ENCODE measurements at places on chromosomes 5 and 9.

- DNase-seq: no peak
Observed at GRCh38 chr5:113922343-113922742, 408.8 kb downstream of the YTHDC2 start.

DNA sequence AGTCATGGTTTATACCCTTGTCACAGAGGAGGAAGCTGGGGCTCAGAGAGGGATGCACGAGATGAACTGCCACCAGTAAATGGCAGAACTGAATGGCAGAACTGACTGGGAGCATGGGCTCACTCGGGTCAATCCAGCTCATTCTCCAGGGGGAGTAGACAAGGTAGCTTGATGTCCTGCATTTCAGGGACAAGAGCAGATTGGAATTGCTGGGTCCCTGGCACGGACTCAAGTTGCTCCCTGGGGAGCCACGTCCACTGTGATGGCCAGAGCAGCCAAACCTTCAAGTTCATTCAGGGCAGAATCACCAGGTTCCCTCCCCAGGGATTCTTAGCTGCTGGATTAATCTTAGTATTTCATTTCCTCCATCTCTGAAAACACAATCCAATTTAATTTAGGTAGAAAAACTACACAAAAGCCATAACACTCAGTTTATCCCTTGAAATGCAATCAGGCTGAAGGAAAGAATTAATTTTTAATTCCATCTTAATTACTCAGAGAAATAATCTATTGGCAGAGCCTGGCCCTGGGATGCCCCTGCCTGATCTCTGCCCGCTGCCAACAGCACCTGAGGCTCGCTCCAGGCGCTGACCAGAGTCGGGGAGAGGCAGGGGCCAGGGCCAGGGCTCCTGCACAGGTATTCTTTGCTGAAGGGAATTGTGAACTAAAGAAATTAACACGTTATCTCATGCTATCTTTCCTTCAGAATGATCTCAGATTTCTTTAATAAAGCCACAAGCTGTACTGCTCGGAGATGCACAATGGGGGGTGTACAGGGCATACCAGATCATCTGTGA, 42.0 kb upstream of the UNC5A start:
- DNase-seq: no peak

GRCh38 chr9:72772661-72773060, 180.2 kb downstream of the ALDH1A1 start:
- DNase-seq: no peak

GRCh38 chr5:132055441-132055807, 5.0 kb upstream of the IL3 start:
- DNase-seq: no peak

GRCh38 chr9:125889476-125890419, 142.6 kb downstream of the PBX3 start:
- peak; percentile 21 for DNase-seq

GRCh38 chr5:149622466-149622865, 41.2 kb downstream of the ARHGEF37 start:
- DNase-seq: no peak

DNA sequence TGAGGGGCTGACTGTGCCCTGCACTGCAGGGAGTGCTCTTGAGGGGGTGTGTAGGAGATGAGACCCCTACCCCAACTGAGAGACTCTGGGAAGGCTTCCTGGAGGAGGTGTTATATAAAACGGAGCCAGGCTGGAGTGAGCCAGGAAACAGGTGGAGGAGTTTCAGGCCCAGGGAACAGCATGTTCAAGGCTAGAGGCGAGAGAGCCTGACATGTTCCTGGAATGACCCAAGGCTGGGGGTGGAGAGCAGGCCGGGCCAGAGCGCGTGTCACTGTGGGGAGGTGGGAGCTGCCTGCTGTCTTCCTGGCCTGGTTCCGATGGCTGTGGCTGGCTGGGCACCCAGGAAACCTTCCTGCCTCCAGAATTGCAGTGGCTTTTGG, 48.7 kb downstream of the RXRA start:
- no peak for DNase-seq

DNA sequence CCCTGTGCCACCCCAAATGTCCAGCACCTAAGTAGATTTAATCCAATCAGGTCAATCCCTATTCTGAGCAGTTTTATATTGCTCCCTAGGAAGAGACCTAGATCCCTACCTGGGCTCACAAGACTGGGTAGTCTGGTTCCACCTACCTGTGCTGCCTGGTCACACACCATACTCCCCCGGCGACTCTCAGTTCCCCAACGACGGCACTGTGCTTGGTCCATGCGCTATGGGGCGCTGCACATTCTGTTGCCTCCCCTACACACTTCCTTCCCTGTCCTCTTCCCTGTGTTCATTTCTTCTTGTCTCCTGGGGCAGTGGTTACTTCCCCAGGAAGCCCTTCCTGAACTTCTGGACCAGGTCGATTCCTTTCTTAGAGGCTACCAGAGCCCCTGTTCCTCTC, 109.9 kb upstream of the IL12B start:
- DNase-seq: no peak

DNA sequence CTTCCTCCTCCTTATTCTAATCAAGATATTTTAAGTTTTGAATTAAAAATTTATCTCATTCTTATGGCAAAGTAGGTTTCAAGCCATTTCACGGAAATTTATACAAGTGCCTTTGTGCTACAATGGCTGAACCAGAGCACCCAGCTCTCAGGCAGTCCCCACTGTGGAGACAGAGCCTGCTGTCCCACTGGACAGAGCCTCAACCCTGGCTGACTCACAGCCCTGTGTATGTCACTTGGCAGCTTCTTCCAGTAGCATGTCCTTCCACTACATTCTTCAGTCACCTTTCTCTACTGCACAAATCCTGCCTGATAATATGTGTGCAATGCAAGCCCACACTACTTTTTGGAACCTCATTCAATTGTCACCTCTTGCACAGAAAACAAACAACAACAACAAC, 253.1 kb downstream of the PDE4D start:
- no peak for DNase-seq

GRCh38 chr9:98083061-98083501, 26.5 kb downstream of the NANS start:
- DNase-seq: no peak

DNA sequence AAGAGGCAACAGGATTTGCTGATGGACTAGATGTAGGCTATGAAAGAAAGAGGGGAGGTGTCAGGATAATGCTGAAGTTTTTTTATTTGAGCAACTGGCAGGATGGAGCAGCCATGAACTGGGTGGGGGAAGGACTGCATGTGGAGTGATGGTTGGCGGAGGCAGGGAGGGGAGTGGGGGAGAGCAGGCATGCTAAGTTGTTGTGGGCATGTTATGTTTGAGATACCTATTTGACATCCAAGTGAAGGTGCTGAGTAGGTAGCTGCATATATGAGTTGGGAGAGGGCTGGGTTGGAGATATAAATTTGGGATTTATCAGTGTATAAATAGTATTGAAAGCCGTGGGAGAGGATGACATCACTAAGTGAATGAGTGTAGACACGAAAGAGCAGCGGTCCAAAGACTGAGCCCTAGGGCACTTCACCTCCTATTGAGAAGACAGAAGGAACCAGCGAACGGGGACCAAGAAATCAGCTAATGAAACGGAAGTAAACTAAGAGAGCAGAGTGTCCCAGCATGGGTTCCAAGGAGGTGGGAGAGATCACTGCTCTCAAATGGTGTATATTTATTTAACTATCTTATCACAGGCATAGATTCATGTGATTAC, 7.4 kb downstream of the BSPRY start:
- no peak for DNase-seq

GRCh38 chr9:97502984-97503861, 1.8 kb downstream of the TMOD1 start:
- no peak for DNase-seq

DNA sequence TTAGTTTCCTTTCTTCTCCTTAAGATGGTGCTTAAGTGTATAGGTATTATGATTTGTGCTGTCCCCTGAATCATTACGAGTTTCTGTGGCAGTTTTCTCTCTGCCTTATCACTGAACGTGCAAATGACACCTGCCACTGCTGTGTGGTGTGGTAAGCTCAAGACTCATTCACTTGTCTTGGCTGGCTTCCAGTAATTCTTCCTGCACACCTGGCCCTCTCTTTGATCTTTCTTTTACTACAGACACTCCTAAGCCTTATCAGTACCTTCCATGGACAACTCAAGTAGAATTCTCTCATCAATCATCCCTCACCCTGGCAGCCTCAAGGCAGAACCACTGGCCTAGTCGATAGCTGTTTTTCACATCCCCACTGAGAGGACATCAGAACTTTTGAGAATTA, 82.6 kb upstream of the ADAMTS19 start:
- DNase-seq: no peak
